ENCODE measurements at places on chromosomes 5 and 9.

GRCh38 chr5:14032918-14033317 is 88.4 kb upstream of the DNAH5 start:
- DNase-seq = no peak

DNA sequence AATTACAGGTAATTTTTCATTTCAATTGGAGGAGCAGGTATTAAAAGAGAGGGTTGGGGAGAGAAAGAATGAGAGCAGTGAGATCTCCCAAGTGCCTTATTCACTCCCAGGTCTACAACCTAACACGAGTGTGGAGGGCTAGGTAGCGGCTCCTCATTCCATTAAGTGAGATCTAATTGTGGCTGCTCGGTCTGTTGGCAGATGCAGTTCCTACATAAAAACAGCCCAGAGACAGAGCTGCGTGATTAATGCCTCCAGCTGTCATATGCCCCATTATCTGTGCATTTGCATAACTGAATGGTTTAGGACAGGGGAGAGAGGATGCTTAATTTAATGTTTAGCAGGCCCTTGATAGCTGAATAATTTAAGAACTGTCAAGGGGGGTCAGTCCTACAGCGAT is 100.5 kb downstream of the PSAT1 start:
- DNase-seq = no peak

DNA sequence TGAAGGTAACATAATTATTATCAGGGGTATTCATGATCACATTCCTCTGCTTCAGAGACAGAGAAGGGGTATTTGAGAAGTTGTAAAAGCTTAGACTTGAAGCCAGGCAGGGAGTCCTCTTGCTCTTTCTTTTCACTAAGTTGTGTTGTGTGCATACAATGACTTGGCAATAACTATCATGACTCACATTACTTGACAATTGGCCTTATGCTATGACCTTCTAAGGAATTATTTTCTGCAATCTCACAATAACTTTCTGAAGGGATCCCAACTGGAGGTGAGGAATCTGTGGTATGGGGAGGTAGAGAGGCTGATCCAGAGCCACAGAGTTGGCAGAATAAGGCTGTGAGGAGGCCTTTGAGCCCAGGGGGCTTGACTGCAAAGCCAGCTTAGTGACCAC is 622.3 kb downstream of the MTRR start:
- DNase-seq = no peak

DNA sequence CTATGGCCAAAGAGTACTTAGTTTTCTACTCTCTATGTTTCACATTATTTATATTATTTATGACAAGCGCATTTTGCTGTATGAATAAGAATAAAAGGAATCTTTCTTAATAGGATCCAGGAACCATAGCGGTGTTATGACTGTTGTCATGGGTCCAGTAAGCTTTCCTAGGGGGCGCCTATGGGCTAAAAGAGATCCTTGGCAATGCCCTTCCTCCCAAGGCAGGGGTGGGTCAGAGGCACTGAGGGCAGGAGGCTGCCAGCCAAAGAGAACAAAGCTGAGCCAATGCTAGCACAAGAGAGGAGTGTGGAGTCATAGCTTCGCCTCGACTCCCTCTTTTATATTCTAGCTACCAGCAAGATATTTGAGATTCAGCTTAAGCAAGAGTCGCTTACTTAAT is 98.4 kb upstream of the GNAQ start:
- DNase-seq = no peak

DNA sequence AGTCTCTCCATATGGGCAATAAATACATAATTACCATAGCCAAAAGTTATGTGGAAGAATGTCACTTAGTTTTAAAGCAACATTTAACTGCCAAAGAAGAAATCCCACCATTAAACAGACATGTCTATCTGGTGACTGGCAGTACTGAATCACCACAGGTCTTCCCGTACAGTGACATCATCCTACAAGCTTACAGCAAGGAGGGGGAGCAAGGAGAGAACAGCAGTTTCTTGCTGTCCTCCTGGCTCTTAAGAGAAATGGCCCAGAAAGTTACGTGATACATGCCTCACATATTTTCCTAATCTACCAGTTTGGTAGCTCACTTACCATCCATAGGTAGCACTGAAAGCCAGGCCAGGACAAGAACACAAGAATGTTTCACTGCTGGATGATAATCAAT is 671.0 kb downstream of the DMRTA1 start:
- no peak for DNase-seq

GRCh38 chr9:133354766-133355165 is 1.5 kb downstream of the SURF1 start:
- DNase-seq = no peak

GRCh38 chr9:75360252-75360651 is 271.9 kb downstream of the OSTF1 start:
- no peak for DNase-seq

DNA sequence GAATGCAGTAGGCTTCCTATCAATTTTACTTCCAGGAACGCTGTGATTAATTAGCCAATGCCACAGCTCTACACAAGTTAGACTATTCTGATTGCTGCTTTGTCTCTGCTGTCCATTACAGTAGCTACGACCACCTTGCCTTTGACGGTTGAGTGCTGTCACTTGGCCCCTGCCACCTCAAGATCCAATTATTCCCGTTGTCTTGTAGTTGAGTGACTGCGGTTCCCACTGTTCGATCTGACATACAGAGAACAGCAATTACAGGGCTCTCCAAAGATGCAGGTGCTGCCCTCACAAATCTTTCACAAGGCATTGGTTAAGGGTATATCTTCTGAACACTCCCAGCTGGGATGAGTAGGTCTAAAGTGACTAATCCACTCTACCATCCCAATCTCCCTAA is 393.4 kb upstream of the KIF2A start:
- DNase-seq = no peak

DNA sequence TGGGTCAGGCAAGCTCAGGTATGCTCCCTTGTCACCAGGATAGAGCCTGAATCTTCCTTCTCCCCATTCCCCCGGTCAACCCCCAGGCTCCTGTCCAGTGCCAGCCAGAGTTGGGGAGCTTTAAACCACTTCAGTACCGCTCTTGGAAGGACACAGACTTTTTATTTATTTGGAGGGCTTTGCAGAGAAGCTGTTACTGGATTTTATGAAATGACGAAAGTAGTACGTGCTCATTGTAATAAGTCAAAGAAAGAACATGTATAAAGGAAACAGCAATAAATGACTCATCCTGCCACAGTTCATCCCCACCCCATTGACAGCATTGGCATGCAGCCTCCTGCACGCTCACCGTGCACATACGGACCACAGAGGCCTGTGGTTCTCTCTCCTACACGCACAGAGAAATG is 230.3 kb downstream of the AUH start:
- no peak for DNase-seq

DNA sequence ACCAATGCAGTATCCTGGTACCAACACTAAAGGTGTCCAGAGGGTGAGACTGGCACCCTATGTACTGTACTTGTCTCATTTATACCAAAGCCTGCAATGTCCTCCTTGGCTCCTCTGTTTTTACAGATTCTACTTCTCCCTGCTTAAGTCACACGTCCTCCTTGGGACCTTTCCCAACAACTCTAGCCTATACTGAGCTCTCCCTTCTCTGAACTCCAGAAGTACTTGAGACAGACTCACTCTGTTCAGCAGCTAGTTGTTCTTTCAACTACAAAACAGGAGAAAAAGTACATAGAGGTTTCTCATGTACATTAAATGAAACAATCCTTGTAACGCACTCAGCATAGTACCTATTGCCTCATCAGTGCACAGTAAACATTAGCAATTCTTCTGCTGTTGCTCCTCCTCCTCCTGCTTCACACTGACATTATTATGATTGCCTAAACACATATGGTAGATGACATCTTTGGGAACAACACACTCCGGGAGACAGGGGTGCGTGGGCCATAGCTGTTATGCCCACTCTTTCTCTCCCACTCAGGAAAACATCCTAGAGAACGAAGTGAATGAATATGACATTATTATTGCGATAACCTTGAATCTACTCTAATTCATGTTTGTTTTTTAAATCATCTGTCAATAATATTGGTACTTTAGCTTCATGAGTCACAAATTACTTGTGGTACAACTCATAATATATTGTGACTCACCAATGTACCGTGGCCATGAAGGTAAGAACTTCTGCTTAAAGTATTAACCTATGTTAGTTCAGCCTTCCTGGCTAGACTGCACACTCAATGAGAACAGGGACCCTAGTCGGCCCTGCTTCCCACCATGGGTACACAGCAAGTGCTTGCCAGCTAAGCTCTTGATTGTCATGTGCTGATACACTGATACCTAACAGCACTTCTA is 180.3 kb upstream of the ADRA1B start:
- DNase-seq = no peak

DNA sequence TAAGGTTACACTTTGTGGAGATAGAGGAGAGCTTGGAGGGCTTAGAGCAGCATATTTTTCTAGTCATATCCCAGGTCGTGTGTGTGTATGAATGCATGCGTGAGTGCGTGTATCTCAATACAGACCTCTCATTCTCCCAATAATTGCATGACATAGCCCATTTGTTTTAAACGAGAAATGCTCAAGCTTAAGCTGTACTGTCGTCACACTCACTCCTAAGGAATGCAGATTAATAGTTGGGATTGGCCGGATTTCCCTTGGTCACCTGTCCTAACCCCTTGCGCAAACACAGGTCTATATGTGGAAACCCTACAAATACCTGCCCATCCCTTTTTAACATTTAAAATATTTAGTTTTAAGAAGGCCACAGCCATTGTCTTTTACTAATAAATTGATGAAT is 165.8 kb downstream of the SEMA5A start:
- no peak for DNase-seq

GRCh38 chr5:123209502-123210027 is 120.5 kb downstream of the PRDM6 start:
- no peak for DNase-seq

GRCh38 chr9:110135846-110136245 is 72.1 kb downstream of the C9orf152 start:
- no peak for DNase-seq

GRCh38 chr5:29114331-29114768 is 2076.0 kb upstream of the CDH9 start:
- DNase-seq = no peak

DNA sequence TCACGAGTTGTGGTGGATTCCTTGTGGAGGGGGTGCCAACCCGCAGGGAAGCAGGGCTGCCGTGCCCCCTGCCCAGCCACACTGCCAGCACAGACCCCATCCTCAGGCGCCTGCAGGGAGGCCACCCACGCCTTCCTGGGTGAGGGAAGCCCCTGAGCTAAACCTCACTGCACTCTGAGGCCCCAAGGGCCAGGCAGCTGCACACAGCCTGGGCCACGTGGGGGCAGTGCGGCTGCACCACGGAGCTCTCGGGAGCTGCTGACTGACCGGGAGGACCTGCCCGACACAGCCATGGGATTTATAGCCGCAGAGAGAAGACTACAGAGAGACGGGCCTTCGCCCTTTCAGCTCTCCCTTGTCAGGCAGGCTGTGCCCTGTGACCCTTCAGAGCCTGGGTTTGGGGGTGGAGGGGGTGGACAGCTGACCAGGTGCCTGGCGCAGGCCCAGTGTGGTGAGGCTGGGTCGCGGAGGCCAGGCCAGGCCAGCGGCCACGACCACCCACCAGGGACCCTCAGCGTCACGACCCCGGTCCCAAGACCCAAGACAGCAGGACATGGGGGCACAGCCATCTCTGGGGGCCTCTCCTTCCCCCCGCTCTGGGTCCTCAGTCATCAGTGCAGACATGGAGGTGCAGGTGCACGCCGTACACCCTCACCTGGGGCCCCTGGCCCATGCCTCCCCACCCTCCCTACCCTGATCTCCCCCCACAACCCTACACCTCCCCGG is 4.3 kb upstream of the AHRR start:
- DNase-seq = peak; percentile 54

DNA sequence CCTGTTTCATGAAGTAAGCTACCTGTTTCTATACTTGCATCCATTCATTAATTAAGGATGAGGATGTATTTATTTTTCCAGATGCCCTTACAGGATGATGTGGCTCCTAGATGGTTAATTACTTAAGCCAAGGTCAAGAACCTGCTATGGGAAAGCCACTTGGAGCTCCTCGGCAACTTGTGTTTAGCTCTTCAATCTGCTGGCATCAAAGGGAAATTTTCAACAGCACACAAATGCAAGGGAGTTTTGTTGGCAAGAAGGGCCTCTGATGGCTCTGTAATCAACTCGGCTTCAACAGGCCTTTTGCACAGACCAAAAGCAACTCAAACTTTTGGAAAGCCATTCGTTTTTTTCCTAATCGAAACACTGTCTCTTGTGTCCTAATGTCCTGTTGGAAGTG is 125.3 kb downstream of the EFNA5 start:
- DNase-seq = no peak

- DNase-seq = no peak
Observed at GRCh38 chr9:117076571-117077290, 338.1 kb downstream of the ASTN2 start.

GRCh38 chr9:133592731-133593409 is 16.3 kb downstream of the FAM163B start:
- no peak for DNase-seq

All from NCI-H187 (cell line).